Breast epithelium (tissue), 4 donors: ENCODE measurements at places on chromosomes 3 and 15.
A peak's percentile ranks its signal among the peaks of the same experiment; 100 is the strongest.

DNA sequence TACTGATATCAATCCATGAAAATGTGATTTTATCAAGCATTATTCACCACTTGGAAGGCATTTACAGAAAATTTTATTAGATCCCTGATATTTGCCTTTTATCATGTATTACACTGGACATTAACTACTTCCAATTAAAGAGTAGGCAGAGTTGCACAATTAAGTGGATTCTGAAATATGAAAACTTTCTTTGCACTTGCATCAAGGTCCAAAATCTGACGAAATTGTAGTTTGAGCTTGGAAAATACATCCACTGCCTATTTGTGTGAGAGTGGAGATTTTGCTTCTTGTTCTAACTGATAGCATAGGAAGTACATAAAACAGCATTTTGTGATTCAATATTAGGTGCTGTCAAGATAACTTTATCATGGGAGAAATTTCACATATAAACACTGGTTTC is 49.6 kb upstream of the SLC12A8 start:
- DNase-seq: no peak

DNA sequence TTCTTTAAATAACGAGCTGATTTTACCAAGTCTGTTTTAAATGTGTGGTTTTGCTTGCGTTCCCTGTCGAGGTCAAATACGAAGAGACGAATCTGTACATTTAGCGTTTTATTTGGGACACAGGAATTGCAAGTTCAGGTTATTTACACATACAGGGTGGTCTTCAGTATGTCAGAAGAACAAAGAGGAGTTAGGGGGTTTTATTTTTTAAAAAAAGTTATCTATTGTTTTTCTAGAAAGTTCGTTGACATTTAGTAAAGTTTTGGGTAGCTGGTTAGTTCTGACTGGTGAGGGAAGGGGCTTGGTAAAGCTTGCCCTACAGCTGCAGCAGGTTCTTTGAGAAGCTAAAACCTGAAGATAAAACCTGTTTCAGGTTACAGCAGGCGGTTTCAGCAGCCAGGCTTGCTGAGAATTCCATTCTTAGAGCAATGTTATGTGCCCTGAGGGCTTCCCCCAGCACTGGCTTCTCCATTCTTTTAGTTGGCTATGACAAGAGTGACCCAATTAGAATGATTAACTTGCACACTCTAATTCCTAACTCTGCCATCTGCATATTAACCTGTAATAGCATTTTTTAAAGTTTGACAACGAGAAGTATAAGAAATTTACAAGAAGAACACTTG is 815 bp upstream of the ZNF280D start:
- DNase-seq: no peak

DNA sequence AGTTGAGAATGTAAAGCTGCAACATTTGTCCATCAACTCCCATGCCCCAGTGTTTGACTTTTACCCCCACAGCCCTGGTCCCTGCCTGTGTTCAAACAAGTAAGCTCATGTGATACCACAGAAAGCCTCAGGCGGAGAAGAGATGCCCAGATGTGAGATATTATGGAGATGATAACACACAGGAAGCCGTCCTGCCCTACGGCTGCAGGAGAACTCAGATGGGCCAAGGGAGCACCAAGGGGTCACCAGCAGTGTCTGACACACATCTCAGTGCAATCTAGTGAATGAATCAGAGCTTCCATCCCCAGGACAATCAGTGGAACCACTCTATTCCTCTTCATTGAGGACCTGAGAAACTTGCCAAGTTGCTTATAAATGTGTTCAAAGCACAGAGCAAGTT is 14.0 kb upstream of the SPINK8 start:
- no peak for DNase-seq

- no peak for DNase-seq
Observed at GRCh38 chr15:93200081-93200836, 111.2 kb upstream of the RGMA start.

GRCh38 chr15:41806291-41807181 is 21.4 kb upstream of the JMJD7 start:
- DNase-seq: peak; percentile 77

DNA sequence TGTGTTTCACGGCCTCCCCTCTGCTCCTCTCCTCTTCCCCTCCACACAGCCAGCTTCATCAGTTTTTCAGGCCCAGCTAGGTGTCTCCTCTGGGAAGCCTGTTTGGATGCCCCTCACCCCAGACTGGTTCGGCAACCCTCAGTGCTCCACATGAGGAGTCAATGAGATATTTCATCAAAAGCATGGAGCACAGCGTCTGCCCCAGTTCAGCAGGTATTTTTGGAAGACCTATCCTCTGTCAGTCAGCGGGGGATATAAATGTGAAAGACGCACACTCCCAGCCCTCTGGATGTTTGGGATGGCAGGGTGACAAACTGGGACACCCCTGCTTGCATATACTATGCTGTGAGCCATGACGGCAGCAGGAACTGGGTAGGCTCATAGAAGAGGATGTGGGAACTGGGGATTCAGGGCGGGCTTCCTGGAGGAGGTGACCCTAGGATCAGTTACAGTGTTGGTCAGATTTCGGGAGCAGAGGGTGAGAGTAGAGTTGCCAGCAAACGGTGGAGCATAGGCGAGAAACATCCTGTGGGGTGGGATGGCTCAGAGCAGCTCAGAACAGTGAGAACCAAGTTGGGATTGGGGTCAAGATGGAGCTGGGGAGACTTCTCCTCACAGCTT is 42.9 kb downstream of the PXYLP1 start:
- no peak for DNase-seq

DNA sequence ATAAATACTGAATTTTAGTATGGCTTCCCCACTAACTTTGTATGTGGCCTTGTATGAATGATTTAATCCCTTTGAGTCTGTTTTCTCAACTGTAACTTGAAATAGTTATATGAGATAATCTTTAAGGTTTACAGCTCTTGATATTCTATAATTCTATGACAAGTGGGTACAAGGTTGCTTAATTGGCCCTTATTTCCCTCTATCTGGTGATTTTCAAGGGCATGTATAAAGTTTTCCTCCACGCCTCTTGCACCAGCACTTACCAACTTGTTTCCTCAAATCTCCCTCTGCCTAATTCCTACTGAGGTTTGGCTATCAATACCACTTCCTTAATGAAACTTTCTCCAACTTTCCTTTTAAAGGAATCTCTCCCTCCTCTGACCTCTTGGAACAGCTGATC is 112.9 kb downstream of the ISL2 start:
- DNase-seq: no peak

DNA sequence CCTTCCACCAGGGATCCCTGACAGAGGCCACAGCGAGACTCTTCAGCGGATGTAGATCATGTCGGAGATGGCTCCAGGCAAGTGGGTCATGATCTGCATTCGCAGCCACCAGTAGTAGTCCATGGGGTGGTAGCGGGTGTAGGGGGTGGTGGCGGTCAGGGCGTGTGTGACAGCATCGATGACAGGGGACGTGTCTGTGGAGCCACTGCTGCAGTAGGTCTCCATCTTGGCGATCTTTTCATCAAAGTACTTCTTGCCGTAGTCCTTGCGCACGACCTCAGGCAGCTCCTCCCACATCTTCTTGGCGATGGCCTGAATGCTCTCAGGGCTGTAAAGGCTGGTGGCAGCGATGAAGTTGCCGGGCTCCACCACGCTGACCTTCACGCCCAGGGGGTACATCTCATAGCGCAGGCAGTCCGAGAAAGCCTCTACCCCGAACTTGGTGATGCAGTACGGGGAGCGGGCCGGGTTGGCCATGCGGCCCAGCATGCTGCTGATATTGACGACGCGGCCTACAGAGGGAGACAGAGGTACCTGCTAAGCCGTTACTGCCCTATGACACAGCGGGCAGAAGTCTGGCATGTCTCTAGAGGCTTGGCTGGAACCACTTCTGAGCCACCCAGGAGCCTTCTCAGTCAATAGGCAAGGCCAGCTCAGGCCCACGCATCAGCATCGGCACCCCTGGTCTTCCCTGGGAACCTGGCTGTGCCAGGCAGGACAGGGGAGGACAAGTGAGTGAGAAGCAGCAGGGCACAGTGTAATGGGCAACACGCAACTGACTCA is 43.7 kb downstream of the BDH1 start:
- no peak for DNase-seq

GRCh38 chr15:70329179-70329578 is 231.5 kb upstream of the TLE3 start:
- no peak for DNase-seq

DNA sequence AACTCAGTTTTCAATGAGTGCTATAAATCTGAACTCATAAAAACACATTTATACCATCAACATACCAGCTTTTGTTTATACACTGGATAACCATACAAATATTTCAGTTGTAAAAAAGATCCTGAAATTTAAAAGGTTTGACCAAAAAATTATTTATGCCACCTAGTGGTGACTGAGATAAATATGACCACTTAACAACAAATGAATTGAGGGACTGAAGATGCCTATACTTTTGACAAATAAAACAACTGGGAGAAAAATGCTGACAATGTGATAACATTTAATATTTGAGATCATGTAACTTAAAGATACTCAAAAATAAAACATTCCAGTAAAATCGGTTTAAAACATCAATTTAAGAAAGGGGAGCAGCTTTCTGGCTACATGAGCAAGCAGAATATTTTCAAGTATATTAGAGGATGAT is 30.4 kb downstream of the ATG3 start:
- no peak for DNase-seq
